ENCODE measurements at places on chromosomes 7 and 10.

DNA sequence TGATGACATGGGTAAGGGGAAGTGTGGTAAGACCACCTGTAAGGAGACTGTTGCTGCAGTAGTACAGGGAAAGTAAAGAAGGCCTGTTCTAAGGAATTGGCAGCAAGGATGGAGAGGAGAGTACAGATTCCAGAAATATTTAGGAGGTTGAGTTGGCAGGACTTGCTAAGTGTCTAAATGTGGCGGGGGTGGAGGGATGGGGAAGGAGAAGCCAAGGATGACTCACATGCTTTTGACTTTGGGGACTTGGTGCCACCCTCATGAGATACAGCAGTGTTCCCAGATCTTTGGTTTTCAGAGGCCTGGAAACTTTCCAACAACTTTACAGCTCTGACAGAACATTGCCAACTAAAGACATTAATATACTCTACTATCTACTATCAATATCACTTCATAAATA, 45.4 kb downstream of the CDK6 start:
- no peak for DNase-seq

GRCh38 chr7:144481833-144482232, 78.3 kb upstream of the NOBOX start:
- DNase-seq = no peak

DNA sequence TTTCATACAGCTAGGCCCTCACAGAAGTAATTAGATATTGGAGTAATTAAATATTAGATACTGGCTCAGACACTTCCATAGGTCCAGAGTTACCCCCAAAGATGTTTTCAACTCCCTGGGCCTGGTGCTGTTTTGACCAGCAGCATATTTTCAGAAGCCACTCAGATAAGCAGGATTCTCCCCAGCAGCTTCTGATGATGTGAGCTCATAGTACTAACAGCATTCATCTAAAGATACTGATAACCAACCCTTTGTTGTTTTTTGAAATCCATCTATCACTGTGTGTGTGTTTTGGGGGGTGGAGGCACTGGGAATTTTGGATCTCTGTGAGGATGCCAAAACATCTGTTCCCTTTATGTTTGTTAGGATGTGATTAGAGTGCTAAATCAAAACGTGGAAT, 52.7 kb downstream of the VPS50 start:
- no peak for DNase-seq

- DNase-seq = no peak
These were observed 19.4 kb upstream of the ADGRA1 start for GRCh38 chr10:133068111-133069032.

DNA sequence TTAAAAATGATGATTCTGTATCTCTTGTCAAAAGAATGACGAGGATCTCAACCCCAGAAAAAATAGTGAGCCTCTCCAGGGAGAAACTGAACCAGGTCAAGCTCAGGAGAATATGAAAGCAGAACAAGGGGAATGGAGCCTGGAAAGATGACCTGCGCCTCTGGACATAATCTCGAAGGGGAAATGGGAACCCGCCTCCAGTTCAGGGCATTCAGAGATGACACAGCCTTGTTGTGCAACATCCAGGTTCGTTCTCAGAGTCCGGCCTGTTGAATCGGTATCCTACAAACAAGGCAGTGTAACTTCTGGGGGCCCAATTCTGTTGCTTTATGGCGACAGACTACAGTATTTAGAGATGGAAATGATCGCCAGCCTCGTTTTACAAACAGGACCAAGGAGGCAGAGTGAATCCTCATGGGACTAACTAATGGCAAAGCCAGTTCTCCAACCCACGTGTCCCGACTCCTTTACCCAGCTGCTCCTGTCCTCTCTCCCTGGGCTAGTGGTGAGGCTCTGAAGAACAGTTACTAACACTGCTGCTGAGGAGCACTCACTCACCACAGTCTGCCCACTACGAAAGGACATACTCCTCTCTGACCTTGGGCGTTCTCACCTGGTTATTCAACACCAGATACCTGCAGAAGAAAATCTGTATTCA, 67.6 kb downstream of the JAZF1 start:
- no peak for DNase-seq

DNA sequence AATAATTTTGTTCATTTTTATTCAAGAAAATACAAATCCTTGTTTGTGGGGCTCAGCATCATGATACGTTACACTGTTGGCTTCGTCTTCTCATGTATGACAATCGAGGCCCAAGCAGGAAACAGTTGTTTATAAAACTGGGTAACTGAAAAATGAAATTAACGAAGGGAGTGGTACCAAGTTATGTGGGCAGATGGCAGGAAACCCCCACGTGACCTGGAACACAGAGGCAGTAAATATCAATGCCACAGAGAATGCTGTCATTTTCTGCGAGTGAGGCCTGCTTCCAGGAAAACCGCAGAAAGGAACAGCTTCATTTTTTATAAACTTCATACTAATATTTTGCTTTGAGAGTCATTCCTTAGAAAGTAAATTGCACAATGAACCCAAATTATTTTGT, 201.0 kb upstream of the ADARB2 start:
- DNase-seq = peak; percentile 39

GRCh38 chr7:92437956-92438491, 9.3 kb upstream of the GATAD1 start:
- DNase-seq = no peak

- no peak for DNase-seq
These were observed 69.4 kb downstream of the KIAA1217 start for GRCh38 chr10:24278176-24278889.

DNA sequence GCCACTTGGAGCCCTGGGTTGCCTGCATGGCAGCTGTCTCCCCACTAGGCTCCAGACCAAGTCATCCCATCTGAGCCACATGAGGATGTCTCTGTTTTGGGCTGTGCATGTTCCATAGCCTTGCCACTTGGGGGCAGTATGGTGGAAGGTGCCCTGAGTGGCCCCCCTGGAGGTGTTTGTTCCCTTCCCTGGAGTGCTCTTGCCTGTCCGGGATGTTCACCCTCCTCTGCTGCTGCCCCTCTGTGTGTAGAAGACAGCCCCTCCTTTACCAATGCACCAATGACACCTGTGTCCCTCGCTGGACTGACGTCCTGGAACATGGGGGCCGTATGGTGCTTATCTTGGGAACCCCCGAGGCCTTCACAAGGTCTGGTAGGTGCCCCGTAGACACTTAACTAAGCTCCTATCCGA, 100.2 kb downstream of the ACTR3B start:
- DNase-seq = no peak

GRCh38 chr7:46071076-46071475, 150.0 kb upstream of the IGFBP3 start:
- DNase-seq = no peak

- no peak for DNase-seq
These were observed 103.7 kb downstream of the KCNMA1 start for GRCh38 chr10:77533887-77534278.
